Aorta (tissue), 5 donors: ENCODE measurements at places on chromosomes 4 and X.

DNA sequence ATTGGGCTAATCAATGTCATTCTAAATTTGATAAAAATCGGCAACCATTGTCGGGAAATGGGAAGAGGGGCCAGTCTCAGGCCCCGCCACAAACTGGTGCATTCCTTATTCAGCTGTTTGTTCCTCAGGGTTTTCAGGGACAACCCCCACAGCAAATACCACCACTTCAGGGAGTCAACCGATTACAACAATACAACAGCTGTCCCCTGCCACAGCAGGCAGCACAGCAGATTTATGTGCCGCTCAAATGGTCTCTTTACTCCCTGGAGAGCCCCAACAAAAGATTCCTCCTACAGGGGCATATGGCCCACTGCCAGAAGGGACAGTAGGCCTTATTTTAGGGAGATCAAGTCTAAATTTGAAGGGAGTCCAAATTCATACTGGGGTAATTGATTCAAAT, 61.8 kb downstream of the ZNF732 start:
- no peak for DNase-seq

DNA sequence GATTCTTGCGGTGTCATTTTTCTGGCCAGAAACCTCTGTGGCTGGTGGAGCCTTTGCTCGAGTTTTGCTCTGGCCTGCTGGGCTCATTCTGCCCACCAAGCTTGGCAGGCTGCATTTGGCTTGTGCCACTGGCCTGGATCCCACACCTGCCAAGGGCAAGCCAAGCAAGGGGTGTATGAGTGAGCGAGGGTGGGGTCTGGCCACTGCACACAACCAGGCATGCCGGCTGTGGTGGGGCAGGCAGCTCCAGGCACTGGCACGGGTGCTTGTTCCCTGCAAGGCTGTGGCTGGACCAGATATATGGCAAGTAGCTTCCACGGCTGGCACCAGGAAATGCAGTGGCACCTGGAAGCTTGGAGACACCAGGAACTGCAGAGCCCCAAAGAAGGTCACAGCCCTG, 68.6 kb upstream of the PPP3CA start:
- DNase-seq: peak; percentile 71

GRCh38 chrX:10486373-10486772, 134.0 kb downstream of the MID1 start:
- no peak for DNase-seq

GRCh38 chr4:183394166-183394951, 50.1 kb upstream of the CDKN2AIP start:
- no peak for DNase-seq

DNA sequence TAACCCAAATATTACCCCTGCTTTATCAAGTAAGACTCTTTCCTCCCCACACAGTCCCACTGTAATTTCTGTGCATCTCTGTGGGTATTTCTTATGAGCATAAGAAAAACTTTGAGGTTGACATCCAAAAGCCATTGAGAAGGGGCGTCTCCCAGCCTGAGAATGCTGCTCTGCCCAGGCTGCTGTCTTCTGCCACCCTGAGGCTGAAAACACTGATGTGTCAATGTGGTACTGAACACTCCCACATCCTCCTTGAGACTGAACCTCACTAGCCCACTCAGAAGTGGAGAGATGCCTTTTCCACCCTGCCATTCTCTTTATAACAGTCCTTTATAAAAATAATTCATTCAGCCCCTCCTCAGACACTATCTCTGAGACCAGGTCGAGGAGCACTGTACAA, 120.8 kb downstream of the SMIM20 start:
- DNase-seq: no peak

DNA sequence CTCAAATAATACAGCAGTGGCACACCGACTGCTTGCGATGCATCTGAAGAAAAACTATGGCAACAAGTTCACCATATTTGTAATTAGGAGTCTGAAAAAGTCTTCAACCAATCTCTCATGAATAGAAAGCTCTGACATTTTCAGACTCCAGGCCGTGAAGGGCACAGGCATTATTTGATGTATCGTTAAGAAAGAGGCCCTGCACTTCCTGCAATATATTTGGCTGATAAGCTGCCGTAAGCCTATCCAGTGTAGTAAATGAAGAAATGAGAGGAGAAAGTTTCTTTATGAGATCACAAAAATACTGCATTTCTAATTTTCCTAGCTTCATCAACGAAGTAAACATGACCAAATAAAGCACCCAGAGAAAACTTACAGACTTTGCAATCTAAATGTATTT, 613.8 kb upstream of the TECRL start:
- no peak for DNase-seq

DNA sequence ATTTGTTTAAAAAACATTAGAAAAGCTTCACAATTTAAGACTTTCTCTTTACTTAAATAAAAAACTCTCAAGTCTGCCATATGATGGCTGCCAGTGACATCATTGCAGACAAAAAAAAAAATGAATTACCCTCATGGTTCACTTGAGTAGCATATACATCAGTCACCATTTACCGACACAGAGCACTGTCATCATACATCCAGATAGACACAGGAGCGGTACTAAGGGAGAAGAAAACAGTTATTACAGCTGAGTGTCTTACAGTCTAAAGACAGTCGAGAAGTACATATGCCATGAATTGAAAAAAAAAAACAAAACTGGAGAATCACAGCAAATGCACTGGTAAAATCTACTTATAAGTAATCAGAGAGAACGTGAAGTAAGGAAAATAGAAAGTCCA, 405.7 kb upstream of the GALNT7 start:
- no peak for DNase-seq

- DNase-seq: no peak
Observed at GRCh38 chrX:11765449-11765848, 7.4 kb downstream of the MSL3 start.

DNA sequence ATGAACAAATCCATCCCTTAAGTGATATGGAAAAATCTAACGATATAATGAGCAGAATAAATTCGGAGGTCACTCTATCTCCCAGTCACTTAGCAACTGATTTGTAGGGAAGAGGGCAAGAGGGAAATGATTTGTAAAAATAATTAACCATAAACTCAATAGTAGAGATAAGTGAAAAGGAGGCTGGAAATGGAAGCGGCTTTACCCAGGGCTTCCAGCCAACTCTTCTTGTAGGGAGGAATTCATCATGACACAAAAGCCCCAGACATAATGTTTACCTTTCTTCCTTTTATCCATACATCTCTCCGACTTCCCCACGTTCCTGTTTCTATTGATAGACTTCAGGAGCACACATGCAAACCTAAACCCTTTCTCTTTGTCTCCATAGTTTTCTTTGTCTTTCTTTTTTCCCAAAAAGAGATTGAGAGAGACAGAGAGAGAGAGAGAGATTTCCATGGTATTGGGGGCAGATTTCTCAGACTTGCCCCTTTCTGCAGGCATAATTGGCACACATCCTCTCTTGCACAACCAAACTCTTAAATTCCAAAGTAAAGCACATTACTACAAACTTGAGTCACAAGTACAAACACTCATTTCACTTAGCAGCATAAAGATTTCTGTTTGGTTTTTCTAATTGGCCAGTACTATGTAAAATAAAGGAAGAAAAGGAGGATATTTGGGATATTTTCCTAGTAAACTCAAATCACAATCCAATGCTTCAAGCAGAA, 140.9 kb downstream of the MAPK10 start:
- no peak for DNase-seq

- no peak for DNase-seq
Observed at GRCh38 chrX:44698357-44698756, 145.5 kb upstream of the DUSP21 start.

DNA sequence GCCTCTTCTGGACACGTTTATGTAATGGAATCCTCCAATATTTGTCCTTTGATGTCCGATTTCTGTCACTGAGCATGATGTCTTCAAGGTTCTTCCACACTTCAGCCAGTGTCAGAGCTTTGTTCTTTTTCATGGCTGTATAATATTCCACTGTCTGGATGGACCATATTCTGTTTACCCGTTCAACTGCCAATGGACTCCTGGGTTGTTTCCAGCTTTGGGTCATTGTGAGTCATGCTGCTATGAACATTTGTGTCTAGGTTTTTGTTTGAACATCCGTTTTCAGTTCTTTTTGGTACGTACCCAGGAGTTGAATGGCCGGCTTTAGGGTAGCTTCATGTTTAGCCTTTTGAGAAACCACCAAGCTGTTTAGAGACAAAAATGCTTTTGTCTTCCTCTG, 93.2 kb downstream of the SHOX start:
- DNase-seq: no peak

DNA sequence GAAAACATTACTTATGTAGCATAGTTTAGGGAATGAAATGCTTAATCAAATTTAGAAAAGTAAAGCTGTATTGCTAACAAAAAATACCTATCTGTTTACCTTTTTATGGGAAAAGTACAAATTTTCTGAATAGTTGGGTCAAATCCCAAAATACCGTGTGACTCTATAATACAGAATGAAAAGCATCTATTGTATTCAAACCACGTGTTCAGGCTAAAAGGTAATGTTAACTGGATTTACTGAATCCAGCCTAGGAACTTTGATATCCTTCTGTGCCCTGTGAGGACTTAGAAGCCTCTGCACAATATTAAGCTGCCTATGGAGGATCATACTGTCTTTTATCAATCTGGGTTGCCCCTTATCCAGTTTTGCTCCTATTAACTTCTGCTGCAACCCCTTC, 36.3 kb upstream of the AGA start:
- DNase-seq: no peak

- no peak for DNase-seq
Observed at GRCh38 chr4:111519683-111520082, 625.6 kb upstream of the FAM241A start.

DNA sequence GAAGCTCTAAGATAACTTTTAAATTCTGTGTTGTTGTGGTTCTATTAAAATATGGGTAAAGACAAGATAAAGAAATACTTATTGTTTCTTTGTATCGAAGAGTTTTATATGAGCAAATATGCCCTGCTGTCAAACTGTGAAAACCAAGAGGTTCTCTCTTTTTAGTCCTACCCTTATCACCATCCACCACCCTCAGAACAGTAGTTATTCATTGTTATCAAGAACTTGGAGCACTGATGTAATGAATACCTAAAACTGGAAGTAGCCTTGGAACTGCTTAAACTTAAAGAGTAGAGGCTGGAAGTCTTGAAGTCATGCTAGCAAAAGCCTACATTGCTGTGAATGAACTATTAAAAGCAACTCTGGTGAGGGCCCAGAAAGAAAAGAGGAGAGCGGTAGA, 9.2 kb downstream of the PIR start:
- no peak for DNase-seq

DNA sequence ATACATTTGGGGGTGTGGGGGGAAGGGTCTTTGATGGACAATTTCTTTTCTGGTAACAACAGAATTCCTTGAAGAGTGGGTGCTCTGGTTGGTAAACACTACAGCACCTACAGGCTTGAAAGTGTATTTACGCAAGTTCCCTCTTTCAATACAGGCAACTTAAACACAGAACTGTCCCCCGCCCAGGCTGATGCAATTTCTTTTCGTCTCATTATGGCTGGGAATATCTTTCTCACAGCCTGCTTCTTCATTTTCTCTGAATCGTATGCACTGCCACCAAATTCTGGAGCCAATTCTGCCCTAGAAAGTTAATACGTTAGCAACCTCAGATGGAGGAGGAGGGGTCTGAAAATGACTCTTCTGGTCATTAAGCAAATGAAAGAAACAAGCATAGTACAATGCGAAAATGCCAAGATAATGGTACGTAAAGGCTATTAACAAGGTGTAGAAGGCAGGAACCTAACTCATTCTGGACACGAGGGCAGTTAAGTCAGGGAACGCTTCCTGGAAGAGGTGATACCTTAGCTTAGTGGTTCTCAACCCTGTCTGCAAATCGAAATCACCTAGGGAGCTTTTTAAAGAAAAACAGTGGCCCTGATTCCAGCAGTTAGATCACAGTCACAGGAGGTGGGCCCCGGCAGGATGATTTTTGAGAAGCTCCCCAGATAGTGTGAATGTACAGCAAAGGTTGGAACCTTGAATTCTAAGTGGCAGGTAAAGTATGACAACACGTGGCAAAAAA, 1.0 kb downstream of the AGA start:
- DNase-seq: no peak

GRCh38 chrX:101430457-101431078, 22.5 kb downstream of the HNRNPH2 start:
- DNase-seq: no peak

- DNase-seq: no peak
Observed at GRCh38 chrX:29066516-29066915, 479.3 kb downstream of the IL1RAPL1 start.

DNA sequence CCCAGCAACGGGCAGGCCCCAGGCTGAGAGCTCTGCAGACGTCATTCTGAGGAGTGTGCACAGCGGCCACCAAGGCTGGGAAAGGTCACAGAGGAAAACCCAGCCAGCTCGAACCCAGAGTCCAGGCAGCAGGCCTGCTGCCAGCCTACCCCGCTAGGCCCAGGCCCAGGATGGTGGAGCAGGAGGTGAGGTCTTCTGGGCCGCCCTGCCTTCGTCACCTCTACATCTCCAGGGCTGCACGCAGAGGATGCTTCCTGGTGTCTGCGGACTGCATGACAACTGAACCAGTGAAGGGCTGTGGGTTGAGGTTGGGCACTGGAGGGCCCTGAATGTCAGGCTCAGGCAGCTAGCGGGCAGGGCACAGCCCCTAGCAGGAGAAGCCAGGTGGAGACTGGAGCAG, 5.8 kb upstream of the ADRA2C start:
- DNase-seq: no peak

DNA sequence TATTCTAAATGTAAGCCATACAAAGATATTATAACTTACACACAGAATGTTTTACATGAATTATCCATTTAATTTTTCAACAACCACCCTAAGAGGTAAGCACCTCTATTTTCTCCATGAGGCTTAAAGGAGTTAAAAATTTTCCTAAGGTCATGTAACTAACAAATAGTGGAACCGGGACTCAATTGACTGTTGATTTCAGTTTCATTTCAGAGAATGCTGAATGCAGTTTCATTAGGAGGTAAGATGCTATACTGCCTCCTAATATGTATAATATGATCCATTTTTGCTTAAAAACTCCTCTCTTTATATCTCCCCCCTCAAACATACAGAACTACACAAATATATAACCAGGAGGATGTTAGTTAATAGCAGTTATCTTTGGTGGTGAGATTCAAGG, 29.1 kb downstream of the PHKA1 start:
- no peak for DNase-seq

DNA sequence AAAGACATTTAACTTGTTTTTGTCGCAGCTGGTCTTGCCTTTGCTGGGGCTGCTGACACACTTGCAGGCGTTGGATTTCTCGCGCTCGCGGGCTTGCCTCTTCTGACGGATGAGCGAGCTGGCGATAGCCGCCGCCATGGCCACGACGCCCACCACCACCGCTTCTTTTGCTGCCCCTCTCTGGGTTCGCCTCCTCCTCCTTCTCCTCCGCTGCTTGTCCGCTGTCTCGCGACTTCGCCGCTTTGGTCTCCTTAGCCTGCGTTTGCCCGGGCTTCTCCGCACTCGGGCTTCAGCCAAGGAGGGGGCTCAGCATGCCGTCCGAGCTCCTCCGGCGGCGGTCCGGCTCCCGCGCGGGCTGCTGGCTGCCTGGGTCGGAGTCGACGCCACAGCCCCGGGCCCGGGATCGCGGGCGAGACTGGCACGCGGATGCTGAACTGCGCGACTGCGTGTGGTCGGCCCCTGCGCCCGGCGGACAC, 613 bp downstream of the FGF13 start:
- DNase-seq: peak; percentile 75
